ENCODE measurements at places on chromosomes 4 and X.

DNA sequence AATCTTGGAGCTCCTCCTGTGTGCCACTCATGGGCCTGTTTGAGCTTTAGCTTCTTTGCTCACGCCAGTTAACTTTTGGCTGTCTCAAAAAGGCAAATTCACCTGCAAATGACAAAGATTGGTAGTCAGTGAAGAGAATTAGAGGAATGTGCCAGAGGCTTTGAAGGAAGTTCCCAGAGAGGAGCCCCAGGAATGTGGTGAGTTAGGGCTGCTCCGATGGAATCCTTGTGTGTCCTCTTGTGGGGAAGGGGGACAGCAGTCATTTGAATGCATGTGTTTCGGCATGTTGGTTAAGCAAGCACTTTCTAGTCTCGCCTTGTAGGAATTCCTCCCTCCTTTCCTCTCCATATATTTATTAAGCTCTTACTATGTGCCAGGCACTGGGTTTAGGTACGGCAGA, 62.9 kb downstream of the ELF4 start:
- no peak for DNase-seq

DNA sequence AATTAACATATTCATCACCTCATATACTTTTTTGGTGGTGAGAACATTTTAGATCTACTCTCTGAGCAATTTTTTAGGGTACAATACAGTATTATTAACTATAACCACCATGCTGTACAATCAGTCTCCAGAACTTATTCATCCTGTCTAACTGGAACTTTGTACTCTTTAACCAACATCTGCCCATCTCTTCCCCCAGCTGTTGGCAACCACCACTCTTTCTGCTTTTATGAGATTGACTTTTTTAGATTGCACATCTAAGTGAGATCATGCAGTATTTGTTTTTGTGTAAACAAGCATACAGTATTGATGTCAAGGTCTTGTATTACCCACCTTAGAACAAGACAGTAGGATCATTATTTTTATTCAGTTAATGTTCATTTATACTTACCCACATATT, 516.8 kb downstream of the RPA4 start:
- no peak for DNase-seq

GRCh38 chr4:141871086-141871770, 234.8 kb downstream of the IL15 start:
- peak; percentile 17 for DNase-seq

- DNase-seq = peak; percentile 64
Measured at GRCh38 chr4:121164291-121164690, at the start of gene TNIP3. TSS of gene TNIP3 (minus strand) at chr4:121164321. CDS start at chr4:121164125, 196 bp downstream.

- DNase-seq = no peak
Measured at GRCh38 chr4:13903061-13903460, 275.5 kb upstream of the BOD1L1 start.

DNA sequence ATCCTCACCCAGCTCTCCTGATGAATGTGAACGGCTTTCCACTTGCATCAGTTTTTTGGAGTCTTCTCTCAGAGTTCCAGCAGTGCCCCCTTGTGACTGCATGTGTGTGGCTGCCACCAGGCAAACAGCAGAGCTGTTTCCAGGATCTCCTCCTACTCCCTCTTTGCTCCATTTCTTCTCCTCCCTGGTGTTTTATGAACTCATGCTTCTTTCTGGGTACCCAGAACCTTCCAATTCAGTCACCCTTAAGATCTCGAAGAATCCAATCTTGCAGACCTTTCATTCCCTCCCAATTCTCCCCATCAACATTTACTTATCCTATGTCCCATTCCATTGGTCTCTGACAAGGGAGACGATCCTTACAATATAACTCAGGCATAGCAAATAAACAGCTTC, 6.8 kb upstream of the TCEANC start:
- peak; percentile 68 for DNase-seq

DNA sequence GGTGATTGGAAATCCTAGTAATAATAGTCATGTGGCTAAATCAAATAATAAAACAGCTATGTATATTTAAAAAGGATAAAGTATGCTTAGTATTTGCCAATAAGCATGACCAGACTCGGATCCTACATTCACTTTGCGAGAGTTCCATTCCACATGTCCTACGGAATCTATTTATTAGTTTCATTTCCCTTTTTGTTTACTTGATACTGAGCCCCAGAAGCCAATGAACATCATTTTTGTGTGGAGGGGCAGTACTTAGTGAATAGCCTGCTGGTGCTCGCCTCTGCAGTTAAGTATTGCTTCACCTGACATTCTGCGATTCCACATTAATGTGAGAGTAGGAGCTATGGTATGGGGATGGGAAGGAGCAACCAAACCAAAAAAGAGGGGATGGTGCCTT, 58.5 kb upstream of the NAP1L5 start:
- DNase-seq = no peak

DNA sequence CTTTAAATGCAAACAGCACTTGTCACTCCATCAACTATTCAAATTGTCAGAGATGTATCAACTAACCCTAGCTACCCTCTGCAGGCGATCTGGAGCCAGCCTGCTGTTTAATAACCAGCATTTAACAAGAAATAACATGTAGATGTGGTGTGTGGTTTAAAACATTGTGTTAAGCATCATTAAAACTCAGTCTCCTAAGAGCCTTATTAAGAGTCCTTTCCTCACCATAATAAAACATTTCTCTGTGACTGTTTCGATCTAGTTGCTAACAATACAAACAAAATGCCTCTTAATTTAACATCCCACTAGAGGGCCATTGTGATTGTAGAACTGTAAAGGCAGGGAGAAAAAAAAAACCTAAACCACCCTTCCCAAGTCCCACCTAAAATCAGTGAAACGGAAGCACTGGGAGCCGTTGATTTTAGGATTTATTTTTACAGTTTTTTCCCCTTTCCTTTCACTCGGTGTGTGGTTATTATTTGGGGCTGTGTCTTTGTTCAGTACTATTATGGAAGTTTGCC, 708.6 kb downstream of the C4orf33 start:
- DNase-seq = no peak

GRCh38 chrX:152902502-152902820, 4.6 kb downstream of the ZNF185 start:
- DNase-seq = no peak

GRCh38 chr4:140078366-140078765, 75.6 kb downstream of the MAML3 start:
- DNase-seq = peak; percentile 71

- peak; percentile 68 for DNase-seq
Measured at GRCh38 chr4:177177541-177178081, 132.1 kb upstream of the NEIL3 start.

GRCh38 chr4:4853371-4853823, 6.1 kb upstream of the MSX1 start:
- DNase-seq = no peak

- no peak for DNase-seq
Measured at GRCh38 chr4:169870507-169870906, 112.8 kb upstream of the HPF1 start.

GRCh38 chrX:97401154-97401553, 517.4 kb downstream of the RPA4 start:
- DNase-seq = no peak

GRCh38 chrX:132092439-132093065, 35.3 kb downstream of the FRMD7 start:
- DNase-seq = peak; percentile 57

DNA sequence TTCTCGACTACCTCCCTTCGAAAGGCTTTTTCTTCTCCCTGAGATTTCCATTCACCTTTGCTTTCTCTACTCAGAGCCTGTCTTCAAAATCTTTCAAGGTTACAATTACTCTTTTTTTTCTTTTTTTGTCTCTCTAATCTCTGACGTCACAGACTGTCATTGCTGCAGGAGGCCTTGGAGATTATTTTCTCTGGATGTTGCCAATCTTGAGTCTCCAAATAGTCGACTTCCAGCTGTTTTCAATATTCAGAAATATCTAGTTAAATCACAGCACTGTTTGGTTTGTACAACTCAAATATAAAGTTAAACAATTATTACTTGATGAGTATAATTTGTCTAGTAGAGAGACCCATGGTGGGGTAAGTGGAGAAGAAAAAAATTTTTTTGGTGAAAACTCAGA, 359.0 kb upstream of the BOD1L1 start:
- no peak for DNase-seq

- peak; percentile 41 for DNase-seq
Measured at GRCh38 chr4:186789651-186790050, 66.0 kb upstream of the FAT1 start.

GRCh38 chrX:40176351-40177116, 78.8 kb upstream of the BCOR start:
- no peak for DNase-seq

- DNase-seq = no peak
Measured at GRCh38 chr4:153780876-153781275, 8.0 kb downstream of the SFRP2 start.

GRCh38 chr4:4914059-4914820, 54.8 kb downstream of the MSX1 start:
- peak; percentile 49 for DNase-seq

DNA sequence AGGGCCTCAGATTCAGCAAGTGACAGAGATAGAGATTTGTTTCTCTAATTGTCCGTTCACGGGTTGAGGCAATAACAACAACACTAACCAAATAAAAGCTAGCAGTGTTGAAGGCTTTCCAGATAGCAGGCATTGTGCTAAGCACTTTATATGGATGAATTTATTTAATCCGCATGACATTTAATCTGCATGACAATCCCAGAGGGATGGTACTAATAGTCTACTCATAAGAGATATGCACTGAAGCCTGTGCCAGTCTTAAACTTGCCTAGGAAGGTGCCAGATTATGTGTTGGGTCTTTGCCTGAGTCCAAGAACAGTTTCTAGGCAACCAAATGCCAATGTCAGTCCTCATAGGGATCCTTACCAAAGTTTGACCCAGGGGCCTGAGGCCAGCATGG, 37.7 kb upstream of the FAT1 start:
- no peak for DNase-seq

DNA sequence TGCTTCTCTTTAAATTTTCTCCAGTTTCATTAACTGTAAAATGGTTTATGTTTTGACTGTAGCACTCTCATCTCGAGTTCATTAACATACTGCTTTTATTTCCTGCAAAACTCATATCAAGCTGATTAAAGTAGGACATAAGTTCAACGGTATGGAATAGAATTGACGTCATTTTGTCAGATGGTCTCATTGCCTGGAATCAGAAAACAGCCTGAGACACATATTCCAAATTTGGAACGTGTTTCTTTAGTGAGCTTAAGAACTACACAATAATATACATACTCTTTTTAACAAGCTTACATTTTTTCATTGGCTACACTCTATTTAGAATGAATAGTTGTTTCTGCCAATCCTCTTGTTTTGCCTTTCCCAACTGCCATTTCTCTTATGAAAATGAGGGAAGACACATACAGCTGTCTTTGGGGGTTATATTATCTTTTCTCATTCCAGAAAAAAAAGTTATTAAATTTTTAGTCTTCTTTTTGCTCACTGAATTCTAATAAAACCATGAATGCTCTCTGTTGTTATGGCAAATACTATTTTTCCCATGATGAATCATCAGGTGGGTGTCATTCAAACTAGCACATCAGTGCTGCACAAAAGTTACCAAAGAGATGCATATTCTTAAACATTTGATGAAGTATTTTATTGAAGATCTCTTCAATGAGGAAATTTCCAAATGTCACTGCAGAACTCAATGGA, 162.8 kb downstream of the GABRB1 start:
- DNase-seq = no peak

DNA sequence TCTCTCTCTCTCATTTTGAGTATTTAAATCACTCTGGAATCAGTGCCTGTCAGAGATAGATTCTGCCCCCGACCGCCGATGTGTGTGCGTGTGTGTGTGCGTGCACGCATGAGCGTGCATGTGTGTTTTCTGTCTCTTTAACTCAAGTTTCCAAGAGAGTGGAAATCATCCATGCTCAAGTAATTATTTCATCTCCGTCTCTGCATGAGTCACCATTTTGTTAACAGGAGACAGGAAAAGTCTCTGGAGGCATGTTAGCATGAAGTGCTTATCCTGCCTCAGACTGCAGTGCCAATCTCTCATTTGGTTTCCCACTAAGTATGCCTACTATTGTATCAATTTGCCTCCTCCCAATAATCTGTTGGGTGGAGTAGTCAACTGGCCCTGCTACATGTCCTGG, 182.9 kb upstream of the NHS start:
- no peak for DNase-seq

- peak; percentile 50 for DNase-seq
Measured at GRCh38 chrX:102155806-102156179, at the start of gene BEX5. TSS of gene BEX5 (minus strand) at chrX:102155977. CDS start at chrX:102154265, 1,712 bp downstream.

DNA sequence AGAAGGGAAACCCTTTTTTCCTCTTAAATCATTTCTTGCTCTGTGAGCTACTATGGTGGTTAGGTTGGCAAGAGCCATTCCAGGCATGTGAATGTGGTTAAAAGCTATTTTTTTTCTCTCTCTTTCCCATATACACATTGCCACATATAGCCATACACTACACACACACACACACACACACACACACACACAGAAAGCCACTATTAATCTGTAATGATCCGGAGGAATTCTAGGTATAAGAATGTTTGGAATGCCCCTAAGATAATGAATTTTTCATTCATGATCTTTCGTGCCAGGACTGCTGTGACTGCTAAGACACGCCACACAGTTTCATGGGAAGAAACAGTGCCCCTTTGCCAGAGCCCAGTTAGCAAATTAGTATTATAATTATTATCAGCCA, 21.8 kb upstream of the TLL1 start:
- peak; percentile 18 for DNase-seq

- DNase-seq = no peak
Measured at GRCh38 chr4:63589796-63590195, 819.5 kb downstream of the TECRL start.

DNA sequence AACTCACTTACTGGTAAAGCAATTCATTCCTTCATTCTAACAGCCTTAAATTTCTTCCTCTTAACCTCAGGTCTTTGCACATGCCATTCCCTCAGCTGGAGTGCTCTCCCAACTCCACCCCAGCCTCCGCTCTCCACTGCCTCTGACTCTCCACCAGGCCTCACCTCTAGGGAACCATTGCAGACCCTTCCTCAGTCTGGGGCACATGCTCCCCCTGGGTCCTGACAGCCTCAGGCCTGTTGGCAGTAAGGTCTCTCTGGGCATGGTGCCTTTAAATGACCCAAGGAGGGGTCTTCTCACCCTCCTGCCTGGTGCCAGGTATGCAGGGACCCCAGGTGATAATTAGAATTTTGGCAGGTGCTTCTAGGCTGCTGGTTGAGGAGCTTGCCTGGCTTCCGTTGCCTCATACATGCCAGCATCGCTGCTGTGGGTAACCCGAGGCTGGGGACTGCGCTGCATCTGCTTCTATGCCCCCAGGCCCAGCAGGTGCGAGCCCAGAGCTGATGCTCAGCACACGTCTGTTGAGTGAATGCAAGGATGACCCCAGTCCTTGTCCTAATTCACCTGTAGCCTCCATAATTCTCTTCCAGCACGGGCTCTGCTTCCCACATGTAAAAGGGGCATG, 27.5 kb upstream of the GPR78 start:
- DNase-seq = no peak

- DNase-seq = peak; percentile 0
Measured at GRCh38 chrX:38627683-38628082, 66.3 kb downstream of the TSPAN7 start.

All from fibroblast of skin of right quadriceps (primary cell).